ENCODE measurements at places on chromosomes 6 and 20. TPM values are rescaled to one million over a fixed set of nuclear protein-coding genes. Genes with fewer than 3 reads are reported as not detected.

PTCHD4 gene
- total RNA-seq, result 8.9 TPM

OR2B6 gene
- not detected for total RNA-seq

BPIFA3 gene
- total RNA-seq, result not detected

SPATA25 gene
- total RNA-seq, result 0.33 TPM

HAO1 gene
- total RNA-seq, result not detected

SYCP2 gene
- 0.66 TPM for total RNA-seq

SLPI gene
- total RNA-seq, result not detected

DNA sequence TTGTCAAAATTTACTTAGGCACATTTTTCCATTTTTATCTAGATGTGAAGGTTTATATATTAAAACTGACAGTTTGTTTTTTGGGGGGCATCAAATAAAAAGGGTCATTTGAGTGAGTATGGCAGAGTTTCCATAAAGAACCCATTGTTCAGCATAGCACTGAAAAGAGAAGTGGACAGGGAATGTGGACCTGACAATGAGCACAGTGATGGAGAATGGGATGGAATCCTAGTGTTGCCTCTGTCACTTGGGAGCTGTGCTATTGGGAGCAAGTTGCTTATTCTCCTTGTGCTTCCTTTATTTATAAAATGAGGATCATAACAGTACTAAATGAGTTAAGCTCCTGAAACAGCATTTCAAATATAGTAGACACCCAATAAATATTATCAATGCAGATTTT is 130.7 kb upstream of the SIM1 start:
- peaks cover 21% of the 10 kb centered on the region for H3K36me3 ChIP-seq
- no peak for DNase-seq
- no peaks in the 10 kb centered on the region for H3K4me1 ChIP-seq
- H3K27ac ChIP-seq, result no peak overlapping the region
- H3K4me3 ChIP-seq, result no peak overlapping the region

- peaks cover 28% of the 10 kb centered on the region for H3K27me3 ChIP-seq
- H3K4me1 ChIP-seq, result peaks cover 25% of the 10 kb centered on the region
- peak; percentile 83 for DNase-seq
- H3K4me3 ChIP-seq, result peak overlapping the region; percentile 72
Observed at GRCh38 chr6:16136621-16137450, 8.0 kb downstream of the MYLIP start.

DNA sequence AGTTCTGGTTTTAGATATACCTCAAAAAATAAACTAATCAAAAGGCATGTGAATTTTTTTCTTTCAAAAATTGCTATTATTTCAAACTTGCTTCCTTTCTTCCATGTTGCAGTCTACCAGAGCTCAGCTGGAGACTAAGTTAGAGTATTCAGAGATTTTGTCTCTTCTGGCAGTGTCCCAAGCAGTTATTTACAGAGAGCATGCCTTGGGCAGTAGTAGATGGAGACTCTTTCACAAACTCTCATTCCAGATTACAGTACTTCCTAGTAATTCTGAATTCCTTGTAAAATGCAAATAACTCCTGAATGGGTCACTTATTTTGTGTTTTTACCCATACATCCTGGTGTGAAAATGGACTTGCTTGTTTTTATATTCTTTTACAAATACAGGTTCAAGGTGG is 703.4 kb downstream of the EPHA7 start:
- H3K27me3 ChIP-seq, result no peaks in the 10 kb centered on the region
- no peak overlapping the region for H3K4me3 ChIP-seq
- DNase-seq, result no peak
- no peak overlapping the region for H3K27ac ChIP-seq
- H3K36me3 ChIP-seq, result peaks cover 4% of the 10 kb centered on the region
- no peaks in the 10 kb centered on the region for H3K4me1 ChIP-seq

DNA sequence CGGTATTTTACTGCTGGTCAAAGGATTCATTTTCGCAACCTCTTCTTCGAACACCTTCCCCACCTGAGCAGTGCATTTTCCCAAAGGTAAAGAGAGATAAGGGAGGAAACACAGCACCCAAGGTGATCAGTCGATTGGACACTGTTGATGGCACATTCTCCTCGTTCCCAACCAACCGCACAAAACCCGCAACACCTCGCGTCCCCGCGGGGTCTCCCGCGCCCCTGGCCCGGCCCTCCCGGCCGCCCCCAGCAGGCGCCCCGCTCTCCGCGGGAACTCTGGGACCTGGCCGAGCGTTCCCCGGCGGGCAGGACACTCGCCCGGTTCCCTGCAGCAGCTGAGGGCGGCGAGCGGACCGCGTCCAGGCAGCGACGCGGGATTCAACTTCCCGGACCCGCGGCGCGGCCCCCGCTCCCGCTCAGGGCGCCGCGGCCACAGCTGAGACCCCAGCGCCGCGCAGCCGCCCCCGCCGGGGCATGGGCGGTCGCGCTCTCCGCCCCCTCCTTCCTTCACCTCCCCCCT is 506 bp downstream of the RGS17 start:
- no peak for DNase-seq
- H3K4me1 ChIP-seq, result peaks cover 19% of the 10 kb centered on the region
- H3K36me3 ChIP-seq, result 0 out of 2 replicates have a peak, but pooled peaks cover 6% of the 10 kb centered on the region
- no peak overlapping the region for H3K27ac ChIP-seq
- H3K27me3 ChIP-seq, result peaks cover 13% of the 10 kb centered on the region

DNA sequence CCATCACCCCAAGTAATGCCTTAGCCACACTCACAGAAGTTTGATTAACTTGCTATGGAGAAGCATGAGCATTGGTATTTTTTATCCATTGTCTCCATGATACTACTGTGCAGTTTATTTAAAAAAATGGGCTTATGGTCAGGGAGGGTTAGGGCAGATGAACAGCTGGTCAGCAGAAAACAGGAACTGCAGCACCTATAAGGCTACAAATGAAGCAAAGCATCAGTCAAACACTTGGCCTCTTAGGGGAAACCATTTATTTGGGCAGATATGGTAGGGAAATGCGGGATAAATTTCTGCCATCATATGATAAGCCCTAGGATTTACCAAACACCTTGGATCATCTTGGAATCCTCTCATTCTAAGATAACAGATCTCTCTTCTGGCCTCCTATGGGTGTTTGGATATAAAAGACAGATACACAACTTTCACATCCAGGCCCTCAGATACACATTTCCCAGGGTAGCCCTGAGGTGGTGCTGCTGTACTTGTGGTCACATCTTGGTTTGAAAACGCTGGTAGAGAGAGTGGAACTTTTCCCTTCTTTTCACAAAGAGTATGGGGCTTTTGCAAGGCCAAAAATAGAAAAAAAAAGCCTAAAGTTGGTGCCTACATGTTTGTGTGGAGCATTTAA is 42.8 kb upstream of the AHI1 start:
- DNase-seq, result no peak
- no peaks in the 10 kb centered on the region for H3K36me3 ChIP-seq
- H3K27ac ChIP-seq, result no peak overlapping the region
- H3K27me3 ChIP-seq, result no peaks in the 10 kb centered on the region
- H3K4me1 ChIP-seq, result peaks cover 31% of the 10 kb centered on the region

DNA sequence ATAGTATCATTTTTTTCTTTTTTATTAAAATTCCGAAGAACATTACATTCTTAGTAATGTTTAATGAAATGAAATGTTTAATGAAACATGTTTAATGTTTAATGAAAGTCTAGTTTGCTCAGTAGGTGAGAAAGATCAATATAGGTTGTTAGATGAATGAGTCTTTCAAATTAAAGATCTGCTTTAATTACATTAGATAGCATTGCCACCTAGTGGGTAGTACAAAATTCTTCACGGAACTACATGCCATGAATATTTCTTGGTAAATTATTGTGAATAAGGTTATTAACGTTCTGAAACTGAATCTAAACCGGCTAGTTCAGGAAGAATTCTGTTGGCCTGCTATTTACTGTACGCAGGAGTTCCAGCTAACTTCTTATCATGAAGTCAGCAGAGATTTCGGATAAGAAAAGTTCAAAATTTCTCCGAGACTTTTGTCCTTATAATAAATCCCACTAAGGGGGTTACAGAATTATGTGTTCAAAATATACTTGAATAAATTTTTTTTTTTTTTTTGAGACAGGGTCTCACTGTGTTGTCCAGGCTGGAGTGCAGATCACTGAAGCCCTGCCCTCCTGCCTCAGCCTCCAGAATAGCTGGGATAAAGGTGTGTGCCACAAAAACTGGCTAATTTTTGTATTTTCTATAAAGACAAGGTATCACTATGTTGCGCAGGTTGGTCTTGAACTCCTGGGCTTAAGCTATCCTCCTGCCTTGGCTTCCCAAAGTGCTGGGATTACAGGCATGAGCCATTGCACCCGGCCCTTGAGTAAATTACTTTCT is 7.9 kb upstream of the GMNN start:
- no peaks in the 10 kb centered on the region for H3K36me3 ChIP-seq
- no peak overlapping the region for H3K27ac ChIP-seq
- DNase-seq, result peak; percentile 35
- peaks cover 5% of the 10 kb centered on the region for H3K4me1 ChIP-seq

DNA sequence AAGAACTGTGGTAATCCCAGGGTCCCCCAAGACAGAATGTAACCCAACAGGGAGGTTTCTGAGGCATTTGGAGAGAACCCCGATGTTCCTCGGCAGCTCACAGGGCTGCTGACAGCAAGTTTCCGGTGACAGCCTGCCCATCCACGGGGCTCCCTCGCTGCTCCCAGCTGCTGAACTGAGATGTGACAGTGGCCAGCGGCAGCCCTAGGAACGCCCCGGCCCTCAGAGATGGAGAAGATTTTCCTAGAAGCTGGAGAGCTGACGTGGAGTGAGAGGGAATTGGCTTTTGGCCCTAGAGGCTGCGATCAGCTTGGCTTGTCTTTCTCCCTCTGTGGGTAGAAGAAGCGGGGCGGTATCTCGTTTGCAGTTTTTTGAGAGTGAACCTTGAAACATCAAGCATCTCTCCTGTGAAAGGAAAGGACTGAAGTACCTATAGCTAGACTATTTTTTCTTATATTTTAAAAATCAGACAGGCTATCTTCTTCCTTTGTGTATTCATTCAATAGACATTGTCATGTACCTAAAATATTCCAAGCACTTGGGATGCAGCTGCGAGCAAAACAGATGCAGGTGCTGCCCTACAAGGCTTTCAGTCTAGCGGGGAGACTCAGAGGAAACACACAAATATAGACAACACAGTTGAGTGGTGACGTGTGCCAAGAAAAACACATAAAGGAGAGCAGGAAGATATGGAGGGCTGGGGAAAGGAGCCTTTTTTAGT is 28.4 kb upstream of the NFATC2 start:
- H3K27me3 ChIP-seq, result peaks cover 12% of the 10 kb centered on the region
- peak overlapping the region; percentile 40 for H3K27ac ChIP-seq
- peak overlapping the region; percentile 55 for H3K4me3 ChIP-seq

DNA sequence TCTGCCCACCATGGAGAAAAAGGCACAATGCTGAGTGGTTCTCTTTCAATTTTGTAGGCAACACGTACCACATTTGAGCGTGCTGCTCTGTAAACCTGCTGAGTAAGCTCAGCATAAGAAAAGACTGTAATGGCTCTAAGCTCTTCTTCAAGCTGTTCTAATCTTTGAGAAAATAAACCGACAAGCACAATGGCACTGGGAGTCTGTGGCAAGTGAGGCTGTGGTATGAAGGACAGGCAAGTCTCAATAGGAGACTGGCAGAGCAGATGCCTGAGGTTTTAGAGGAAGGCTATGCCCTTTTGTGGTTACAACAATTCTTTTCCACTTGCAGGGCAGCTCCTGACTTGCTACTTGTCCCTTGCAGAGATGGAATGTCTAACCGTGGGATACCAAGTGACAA is 136.7 kb upstream of the EXOC2 start:
- no peaks in the 10 kb centered on the region for H3K36me3 ChIP-seq
- H3K27ac ChIP-seq, result no peak overlapping the region
- peaks cover 1% of the 10 kb centered on the region for H3K27me3 ChIP-seq
- no peak for DNase-seq

- H3K27me3 ChIP-seq, result peaks cover 6% of the 10 kb centered on the region
- H3K36me3 ChIP-seq, result no peaks in the 10 kb centered on the region
- H3K4me3 ChIP-seq, result no peak overlapping the region
- no peaks in the 10 kb centered on the region for H3K4me1 ChIP-seq
Observed at GRCh38 chr6:70264306-70264705, 38.6 kb downstream of the COL9A1 start.
